ENCODE measurements at places on chromosomes 12 and 14.

DNA sequence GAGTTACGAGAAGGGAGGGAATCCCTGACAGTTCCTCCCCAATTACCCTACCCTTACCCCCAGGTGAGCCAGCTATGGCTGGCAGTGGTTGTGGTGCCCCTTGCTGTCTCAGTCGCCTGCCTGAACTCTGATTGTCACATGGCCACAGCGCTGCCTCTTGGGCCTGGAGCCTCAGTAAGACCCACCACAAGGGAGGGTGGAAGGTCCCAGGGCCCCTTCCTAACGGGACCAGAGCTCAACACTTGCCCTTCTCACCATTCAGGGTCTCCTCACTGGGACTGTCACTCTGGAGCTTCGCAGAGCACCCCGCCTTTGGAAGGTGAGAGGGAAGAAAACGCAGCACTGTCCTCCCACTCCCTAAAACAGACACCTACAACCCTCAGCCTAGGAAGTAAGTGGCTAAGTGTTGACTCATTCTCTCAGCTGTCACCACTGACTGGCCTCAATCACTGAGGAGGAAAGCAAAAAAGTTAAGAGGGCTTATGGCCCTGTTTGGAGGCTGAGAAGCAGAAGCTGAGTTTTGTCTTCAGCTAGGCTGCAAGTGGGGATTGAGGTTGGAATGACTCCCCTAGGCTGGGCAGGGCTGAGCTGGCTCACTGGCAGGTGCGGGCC is 1.0 kb downstream of the TMEM253 start:
- no peak for DNase-seq

GRCh38 chr14:58703161-58703506 is 65.4 kb downstream of the DACT1 start:
- no peak for DNase-seq

DNA sequence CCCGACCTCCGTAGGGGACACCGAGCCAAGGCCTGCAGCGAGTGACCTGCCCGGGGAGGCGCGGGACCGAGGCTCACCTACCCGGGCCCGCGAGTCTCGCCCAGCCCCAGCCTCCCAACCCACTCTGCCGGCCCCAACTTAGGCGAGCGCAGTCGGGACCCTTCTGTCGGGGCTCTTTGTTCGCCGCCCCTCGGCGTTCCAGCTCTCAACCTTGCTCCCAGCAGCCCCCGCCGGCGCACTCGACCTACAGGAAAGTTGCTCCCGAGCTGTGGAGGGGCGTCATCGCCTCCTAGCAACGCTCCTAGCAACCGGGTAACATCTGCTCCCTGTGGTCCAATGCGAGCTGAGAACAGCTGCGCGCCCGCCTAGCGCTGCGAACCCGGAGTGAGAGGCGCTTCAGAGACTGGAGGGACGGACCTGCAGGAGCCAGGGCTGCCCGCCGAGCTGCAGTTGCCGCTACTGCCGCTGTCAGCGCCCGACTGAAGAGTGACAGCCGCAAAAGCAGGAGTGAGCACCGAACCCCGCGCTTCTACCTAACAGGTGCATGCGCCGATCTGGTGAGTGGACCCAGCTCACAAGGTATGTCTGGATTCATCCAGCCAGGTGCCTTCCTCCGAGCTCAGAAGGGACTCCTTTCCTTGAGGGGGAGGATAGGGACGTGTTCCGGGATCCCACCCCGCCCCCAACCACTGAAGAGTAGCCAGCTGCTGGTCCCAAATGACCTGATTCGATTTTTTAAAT is 355.0 kb downstream of the SNAPC1 start:
- DNase-seq: peak; percentile 41

DNA sequence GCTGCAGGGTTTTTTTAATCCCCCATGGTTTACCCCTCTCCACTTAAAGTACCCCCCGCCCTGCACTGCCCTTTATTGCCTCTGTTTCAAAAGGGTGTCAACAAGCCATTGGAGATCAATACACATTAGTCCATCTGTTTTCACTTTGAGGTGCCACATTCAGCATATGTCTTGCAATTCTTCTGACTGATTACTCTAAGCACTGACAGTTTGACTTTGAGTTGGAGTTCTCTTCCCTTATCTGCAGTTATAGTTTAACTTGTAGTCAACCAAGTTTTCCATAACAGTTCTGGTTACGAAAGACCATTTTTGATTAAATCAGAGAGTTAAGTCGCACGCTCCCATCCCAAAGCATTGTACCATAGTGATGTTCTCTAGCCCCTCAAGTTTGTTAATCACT is 260.8 kb upstream of the TBX3 start:
- DNase-seq: no peak

DNA sequence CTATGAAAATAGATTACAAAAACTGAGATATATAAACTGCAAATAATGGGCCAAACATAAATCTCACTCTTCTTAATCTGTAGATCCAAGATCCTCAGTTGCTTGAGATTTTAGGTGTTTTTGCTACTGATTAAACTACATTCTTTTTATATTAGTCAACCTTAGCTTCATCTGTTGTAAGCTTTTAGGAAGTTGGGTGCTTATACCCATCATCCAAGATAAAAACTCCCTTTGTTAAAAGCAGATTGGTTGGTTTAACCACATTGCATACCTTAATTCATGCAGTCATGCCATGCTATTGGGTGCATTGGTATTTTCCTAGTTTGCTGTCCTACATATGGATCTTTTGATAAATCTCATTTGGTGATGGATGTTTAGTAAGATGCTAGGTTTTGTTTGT is 46.2 kb upstream of the DIP2B start:
- DNase-seq: no peak

DNA sequence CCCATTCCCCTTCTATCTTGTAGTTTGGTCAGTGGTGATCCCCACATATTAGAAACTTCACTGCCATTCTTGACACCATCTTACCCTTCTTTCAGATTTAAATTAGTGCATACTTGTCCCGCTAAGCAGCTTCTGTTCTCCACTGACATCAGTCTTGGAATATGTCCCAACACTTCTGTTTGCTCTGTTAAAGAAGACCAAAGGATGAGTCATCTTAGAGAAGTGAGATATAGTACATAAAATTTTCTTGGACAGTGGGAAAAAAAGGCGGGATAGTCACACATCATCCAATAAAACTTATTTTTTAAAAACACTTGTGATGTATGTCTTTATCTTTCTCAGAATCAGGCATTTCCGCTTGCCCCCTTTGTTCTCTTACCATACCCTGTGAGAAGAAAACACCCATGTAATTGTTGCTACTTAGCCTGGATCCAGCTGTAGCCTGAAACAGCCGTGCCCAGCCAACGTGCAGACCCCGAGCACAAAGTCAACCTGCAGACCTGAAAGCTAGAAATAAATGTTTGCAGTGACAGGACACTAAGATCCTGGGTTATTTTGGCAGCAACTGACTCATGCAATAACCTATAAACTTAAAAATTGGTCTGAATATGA is 100.1 kb upstream of the PDE3A start:
- no peak for DNase-seq
